Stimulated activated CD8-positive, alpha-beta memory T cell treated with anti-CD3 and anti-CD28 coated beads, Interleukin-4, amount 100 ng/mL, for 4 hours (primary cell): ENCODE measurements at places on chromosomes 2 and 18.

DNA sequence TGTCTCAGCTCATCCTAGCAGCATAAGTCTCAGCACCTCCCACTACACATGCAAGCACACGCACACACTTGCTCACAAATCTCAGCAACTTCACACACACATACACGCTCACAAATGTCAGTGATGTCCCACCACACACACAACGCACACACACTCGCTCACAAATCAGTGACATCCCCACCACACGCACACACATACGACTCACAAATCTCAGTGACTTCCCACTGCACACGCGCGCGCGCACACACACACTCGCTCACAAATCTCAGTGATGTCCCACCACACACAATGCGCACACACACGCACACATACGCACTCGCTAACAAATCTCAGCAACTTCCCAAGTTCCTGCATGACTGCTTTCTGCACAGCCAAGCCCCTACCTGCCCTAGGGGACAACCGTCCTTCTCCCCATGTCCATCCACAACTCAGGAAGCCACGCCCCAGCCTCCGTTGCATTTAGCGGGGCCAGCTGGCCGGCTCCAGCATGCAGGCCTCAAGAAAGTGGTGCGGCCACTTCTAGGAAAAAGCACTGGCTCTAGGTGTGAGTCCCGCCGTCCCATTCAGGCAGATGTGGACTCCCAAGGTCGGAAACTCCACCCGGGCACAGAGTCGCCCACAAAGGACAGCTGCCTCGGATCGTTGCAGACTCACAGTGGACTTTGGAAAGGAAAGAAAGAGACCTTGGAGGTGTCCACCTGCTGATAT lies 180.1 kb upstream of the SALL3 start:
- DNase-seq: no peak

- no peak for DNase-seq
Measured at GRCh38 chr18:34915046-34915445, 126.2 kb upstream of the MAPRE2 start.

GRCh38 chr2:240343548-240343947 lies 91.9 kb upstream of the GPC1 start:
- DNase-seq: no peak

DNA sequence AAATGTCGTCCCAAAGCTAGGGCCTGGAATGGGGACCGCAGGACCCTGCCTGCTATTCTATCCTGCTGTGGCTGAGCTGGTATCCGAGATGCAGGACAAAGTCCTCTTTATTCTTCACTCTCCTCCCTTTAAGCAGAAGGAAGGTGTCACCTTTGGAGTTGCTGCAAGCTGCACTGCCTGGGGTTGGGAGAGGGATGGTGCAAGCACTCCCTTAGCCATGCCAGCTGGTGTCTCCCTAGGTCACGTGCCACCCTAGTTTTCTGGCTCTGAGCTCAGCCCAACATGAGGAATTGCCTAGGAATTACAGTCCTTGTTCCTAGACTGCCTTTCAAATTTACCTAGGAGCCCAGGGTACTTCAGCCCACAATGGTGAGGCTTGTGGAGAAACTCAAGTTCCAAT lies 21.4 kb upstream of the FAM228A start:
- DNase-seq: no peak

- no peak for DNase-seq
Measured at GRCh38 chr2:72754628-72755320, 71.1 kb downstream of the EXOC6B start.

- DNase-seq: no peak
Measured at GRCh38 chr2:260507-261161, 3.2 kb downstream of the SH3YL1 start.
